Right forelimb (tissue), 1 donor: ENCODE measurements at places on chromosomes 1 and 21.

- DNase-seq = no peak
Observed at GRCh38 chr21:39730418-39731157, 14.4 kb upstream of the IGSF5 start.

DNA sequence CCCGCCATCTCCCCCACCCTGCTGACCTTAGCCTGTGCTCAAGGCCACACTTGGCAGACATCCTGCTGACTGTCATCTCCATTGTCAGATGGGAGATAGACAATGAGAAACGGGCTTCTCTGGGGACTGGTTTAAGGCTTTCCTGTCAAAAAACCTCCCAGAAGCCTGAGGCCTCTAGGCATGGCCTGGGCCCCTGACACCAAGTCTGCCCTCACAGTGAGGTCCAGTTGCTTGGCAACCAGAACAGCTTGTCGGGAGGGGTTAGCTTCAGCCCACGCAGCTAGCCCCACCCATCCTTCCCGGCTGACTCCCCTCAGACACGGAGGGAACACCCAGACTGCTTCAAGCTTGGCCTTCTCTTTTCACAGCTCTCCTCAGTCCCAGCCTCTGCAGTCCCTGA is 11.0 kb downstream of the PLEKHA6 start:
- DNase-seq = peak; percentile 70

DNA sequence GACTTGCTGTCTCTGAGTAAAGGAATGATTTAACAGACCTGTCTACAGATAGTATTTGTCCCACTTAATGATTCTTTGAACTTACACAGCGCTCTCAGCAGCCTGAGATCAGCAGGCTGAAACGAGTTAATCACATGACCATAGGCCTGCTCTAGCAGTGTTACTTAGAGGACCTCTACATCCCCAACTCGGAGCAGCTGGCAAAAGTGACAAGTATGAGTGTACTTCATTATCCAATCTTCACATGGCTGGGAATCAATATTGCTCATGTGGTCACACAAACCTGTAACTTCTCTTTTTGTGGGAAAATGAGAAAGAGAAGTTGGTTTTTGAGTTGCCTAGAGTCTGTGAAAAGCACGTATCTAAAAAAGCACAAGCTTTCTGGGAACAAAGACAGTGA is 11.4 kb upstream of the ATP13A2 start:
- no peak for DNase-seq

- no peak for DNase-seq
Observed at GRCh38 chr1:81340239-81340638, 460.5 kb upstream of the ADGRL2 start.

GRCh38 chr1:178571807-178572206 is 58.9 kb downstream of the TEX35 start:
- DNase-seq = no peak

- peak; percentile 51 for DNase-seq
Observed at GRCh38 chr1:74689621-74690363, 16.2 kb upstream of the ERICH3 start.

DNA sequence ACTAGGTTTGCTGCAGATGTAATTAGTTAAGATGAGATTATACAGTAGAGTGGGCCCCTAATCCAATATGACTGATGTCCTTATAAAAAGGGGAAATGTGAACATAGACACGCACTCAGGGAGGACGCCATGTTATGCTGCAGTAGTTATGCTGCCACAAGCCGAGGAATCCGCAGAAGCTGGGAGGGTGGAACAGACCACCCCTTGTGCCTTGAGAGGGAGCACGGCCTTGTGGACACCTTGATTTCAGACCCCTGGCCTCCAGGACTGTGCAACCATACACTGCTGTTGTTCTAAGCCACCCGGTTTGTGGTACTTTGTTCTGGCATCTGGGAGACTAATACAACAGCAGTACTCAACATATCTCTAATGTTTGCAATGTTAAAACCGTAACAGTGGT is 57.9 kb upstream of the HIVEP3 start:
- DNase-seq = no peak

- peak; percentile 42 for DNase-seq
Observed at GRCh38 chr1:226686440-226687425, 52.3 kb downstream of the ITPKB start.

GRCh38 chr1:32272557-32273390 is 19.1 kb upstream of the HDAC1 start:
- DNase-seq = no peak

- DNase-seq = no peak
Observed at GRCh38 chr1:157181258-157181657, 43.1 kb upstream of the ETV3 start.

- no peak for DNase-seq
Observed at GRCh38 chr1:161404051-161404597, 36.4 kb upstream of the CFAP126 start.

DNA sequence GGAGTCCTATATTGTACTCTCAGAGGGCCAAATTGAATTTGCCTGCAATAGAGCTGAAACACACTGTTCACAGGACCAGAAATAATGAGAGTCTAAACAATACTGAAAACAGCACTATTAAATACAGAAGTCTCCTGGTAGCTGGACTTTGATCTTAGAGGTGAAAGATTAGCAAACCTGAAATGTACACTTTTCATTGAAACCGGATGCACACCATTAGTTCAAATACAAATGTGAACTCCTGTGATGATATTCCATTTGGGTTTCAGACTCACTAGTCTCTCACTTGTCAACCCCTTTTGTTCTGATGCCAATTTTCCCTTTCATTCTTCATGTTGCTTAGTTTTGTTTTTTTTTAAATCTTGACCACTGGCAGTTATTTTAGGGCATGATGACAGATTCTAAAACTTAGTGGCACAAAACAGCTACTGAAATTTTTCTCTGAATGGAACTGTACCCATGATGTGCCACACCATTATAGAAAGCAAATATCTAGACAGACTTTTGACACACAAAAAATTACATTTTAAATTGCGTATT is 5.9 kb upstream of the TNFSF4 start:
- no peak for DNase-seq

DNA sequence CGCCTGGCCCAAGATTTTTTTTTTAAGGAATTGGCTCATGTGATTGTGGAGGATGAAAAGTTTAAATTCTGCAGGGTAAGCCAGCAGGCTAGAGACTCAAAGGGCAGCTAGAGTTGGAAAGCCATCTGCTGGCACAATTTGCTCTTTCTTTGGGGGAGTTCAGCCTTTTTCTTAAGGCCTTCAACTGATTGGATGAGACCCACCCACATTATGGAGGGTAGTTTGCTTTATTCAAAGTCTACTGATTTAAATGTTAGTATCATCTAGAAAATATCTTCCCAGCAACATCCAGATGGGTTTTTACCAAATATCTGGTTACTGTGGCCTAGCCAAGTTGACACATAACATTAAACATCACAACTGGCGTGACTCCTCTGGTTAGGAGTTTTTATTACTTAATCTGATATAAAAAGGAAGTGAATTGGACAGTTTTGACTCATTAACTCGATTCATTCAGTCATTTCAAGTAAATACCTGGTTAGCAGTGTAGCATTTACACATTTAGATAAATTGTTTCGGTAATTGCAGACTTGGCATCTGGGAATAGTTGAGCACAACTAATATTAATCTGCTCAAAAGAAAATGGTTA is 12.4 kb downstream of the HOOK1 start:
- DNase-seq = no peak
